ENCODE measurements at places on chromosomes 7 and 10.

GRCh38 chr7:158966780-158967390 lies 110.5 kb downstream of the DYNC2I1 start:
- DNase-seq, result no peak

DNA sequence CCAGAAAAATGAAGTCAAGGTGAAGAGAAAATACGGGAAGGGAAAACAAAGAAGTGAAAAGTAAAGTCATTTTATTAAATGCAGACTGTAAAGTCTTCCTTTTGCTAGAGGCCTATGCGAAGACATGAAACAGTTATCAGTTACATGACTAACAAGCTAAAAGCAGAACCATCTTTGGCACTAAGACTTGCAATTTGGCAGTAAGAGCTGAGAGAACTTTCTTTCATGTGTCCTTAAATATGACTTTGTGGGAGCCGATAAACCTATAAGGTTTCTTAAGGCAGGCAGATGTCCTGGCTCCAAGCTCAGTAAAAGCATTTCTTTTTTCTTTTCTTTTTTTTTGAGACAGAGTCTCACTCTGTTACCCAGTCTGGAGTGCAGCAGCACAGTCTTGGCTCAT lies 10.4 kb downstream of the ANLN start:
- no peak for DNase-seq

- no peak for DNase-seq
Measured at GRCh38 chr7:8881916-8882315, 448.5 kb downstream of the NXPH1 start.

- no peak for DNase-seq
Measured at GRCh38 chr7:90777886-90778285, 181.8 kb downstream of the CDK14 start.

DNA sequence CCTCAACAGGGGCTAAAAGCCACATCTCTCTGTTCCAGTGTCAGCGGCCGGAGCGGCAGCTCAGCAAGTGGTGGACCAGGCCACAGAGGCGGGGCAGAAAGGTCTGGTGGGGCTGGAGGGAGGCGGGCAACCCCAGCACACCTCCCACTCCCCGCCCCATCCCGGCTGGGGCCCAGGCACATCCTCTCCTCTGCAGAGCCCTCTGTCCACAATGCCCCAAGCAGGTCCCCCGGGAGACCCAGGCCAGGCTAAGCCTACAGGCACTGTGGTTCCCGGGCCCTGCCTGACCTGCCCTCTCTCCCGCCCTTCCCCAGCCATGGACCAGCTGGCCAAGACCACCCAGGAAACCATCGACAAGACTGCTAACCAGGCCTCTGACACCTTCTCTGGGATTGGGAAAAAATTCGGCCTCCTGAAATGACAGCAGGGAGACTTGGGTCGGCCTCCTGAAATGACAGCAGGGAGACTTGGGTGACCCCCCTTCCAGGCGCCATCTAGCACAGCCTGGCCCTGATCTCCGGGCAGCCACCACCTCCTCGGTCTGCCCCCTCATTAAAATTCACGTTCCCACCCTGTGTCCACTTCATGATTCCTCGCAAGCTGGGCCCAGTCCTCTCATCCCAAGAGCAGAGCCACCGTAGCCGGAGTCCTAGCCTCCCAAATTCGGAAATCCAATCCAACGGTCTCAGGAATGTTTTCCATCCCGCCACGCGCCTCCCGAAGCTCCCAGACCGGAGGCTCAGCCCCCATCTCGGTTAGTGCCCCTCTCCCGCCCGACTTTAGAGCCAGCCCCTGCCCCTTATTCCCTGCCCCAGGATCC lies 2.1 kb downstream of the ADIRF start:
- DNase-seq, result no peak

DNA sequence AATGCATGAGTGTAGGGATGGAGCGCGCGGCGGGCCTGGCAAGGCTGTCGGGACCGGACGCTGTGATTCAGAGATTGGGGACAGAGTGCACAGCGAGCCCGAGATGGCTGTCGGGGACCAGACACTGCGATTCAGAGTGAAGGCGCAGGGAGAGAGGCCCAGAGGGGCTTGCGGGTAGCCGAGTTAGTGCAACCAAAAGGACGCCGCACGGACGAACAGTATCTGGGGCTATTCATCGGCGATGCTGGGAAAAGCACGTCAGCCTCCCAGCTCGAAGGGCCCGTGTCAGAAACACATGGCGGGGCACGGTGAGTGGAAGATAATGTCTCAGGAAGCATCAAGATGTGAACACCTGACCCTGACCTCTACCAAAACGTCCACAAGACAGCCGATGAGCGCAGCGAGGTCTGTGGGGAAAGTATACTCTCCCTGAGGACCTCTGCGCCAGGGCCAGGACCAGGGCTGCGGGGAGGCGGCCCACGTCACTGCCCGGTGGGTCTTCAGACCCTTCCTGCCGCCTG lies 215.8 kb downstream of the ZMYND11 start:
- no peak for DNase-seq

- no peak for DNase-seq
Measured at GRCh38 chr7:17304926-17305325, 6.5 kb downstream of the AHR start.

GRCh38 chr7:106205621-106206222 lies 79.1 kb downstream of the NAMPT start:
- DNase-seq, result no peak

GRCh38 chr7:6182993-6183392 lies 89.4 kb downstream of the CYTH3 start:
- no peak for DNase-seq

DNA sequence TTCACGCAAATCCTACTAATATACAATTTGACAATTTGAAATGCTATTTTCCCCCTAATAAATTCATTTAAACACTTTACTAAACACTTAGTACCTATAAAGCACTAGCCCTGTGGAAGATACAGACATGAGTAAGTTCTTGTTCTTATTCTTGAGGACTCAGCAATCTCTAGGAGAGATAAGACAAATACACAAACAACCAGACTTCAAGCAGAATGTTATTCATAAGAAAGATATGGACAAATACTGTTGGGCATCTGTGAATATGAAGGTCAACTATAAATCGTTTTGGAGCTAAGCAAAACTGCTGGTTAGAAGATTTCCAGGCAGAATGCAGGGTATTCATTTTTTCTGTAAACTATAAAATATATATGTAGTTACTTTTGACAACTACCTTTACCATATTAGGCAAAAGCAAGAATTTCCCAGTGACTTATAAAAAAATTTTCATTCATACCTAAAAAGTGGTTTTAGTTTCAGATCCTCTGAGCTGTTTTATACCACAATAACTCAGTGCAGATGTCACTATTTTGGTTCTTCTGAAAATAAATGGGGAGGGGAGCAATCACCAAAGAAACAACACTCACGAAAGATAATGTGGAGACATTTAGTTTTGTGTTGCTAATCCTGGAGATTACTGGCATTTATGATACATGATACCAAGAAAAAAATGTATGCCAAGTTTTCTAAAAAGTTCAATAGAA lies 3.8 kb downstream of the VPS41 start:
- DNase-seq, result no peak

GRCh38 chr10:59753267-59753666 lies at the start of gene MRLN:
TSS of gene MRLN (minus strand) at chr10:59753455.
- DNase-seq, result no peak

DNA sequence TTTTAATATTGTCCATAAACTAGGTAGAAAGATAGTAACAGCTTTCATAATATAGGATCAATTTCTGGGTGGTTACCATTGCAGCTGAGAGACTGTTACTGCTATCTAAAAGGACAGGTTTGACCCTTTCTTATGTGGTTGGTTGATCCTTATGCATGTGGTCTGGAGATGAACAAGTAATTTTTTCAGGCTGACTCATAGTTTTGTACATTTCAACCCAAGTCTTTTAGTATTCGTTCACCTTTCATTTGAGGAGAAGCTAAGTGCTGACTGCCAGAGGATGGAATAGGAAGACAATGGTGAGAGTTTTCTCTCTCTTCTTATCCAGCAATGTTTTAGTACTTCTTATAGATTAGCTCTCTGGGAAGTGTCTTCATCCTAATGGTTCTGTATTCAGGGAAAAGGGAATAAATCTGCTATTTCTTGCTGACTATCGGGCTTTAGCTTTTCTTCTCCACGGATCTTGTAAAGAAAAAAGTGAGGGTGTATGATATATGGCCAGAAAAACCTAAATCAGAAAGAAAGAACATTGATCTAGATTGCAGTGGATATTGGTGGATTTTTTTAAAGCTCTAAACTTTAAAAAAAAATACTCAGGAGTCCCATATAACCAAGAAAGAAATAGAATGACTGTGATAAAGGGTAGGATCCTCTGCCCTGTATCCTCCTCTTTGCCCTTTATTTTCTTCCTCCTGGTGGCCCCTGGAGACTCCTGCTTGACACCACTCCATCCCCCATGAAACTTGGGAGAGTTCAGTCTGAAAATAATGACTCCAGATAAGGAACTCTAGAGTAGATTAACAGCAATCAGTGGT lies 88.0 kb downstream of the CPED1 start:
- no peak for DNase-seq

- DNase-seq, result no peak
Measured at GRCh38 chr10:42864575-42864974, 82.0 kb downstream of the BMS1 start.

- no peak for DNase-seq
Measured at GRCh38 chr7:132930881-132931280, 151.0 kb downstream of the CHCHD3 start.

DNA sequence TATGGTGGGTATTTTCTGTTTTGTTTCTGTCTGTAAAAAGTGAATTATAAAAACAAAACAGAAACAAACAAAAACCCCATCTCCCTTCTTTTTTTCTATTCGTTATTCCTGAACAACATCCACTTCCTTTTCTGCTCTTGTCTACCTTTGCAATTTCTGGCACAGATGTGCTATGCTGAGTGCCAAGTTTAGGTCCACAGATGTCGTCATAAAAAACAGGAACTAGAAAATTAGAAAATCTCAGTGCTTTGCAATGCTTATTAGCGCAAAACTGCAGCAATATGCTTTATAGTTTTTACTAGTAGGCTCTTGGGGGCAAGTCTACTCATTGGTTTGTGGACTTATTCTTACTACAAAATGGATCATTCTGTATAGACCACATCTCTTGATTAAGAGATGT lies 94.2 kb upstream of the PRKCQ start:
- no peak for DNase-seq

GRCh38 chr10:56871160-56871668 lies 510.2 kb upstream of the ZWINT start:
- DNase-seq, result no peak

- DNase-seq, result no peak
Measured at GRCh38 chr7:76278540-76278939, 23.9 kb upstream of the HSPB1 start.

DNA sequence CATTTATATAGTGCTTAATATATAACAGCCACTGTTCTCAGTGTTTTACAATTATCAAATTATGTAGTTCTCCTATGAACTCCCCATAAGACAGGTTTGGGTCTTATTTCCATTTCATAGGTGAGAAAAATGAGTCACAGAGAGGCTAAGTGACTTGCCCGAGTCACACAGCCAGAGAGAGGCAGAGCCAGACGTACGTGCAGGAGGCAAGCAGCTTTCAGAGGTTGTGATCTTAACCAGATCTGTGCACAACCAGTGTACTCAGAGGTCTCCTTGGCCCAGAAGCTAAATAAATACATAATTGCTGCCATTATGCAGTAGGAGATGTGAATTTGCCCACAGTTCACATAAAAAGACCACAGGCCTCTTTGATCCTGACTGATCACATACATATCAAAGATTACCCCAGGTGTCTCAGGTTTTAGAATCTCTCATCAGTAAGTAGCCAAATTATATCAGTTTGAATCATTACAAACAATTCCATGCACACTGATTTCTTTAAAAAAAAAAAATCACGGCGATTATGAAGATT lies 304.7 kb upstream of the AOAH start:
- DNase-seq, result no peak

GRCh38 chr7:32357535-32358277 lies 132.5 kb downstream of the LSM5 start:
- DNase-seq, result no peak
